ENCODE measurements at places on chromosomes 12 and 14. TPM values are rescaled to one million over a fixed set of nuclear protein-coding genes. Genes with fewer than 3 reads are reported as not detected.

Gene GSC
- not detected for total RNA-seq

Gene LRRK2
- 22.7 TPM for total RNA-seq

Gene HVCN1
- total RNA-seq, result 7.9 TPM

Gene RIPK3
- total RNA-seq, result 3.1 TPM

GRCh38 chr14:87877877-87878276 is 115.1 kb downstream of the GALC start:
- no peak for ATAC-seq

DNA sequence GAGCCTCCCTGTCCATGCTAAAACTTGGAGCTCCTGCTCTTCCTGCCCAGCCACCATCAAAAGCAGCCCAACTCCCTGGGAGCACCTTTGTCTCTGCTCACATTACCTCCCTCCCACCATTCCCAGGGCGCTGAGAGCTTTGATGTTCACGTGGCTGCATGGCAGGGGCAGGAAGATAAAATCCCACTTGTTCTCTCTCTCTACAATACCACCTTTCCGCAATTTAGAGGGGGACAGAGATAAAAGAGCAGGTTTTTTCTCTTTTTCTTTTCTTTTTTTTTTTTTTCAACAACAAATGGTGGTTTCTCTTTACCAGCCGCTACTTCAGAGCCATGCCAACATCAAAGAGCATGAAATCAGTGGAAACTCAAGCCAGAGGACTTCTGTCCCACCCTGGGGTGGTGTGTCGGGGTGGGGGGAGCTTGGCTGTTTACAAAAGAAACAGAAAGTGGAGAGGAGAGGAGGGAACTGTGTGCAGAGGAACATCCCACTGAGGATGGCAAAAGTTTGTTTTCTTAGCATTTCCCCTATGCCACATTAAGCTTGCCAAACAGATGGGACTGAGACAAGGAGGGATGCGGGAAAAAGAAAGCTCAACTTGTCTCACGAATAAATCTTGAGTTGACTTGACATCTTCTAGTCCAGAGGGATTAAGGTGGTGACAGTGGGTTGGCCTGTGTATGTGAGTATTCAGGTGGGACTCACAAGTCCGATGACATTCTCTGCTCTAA is 103.7 kb upstream of the NUDT4 start:
- ATAC-seq, result no peak

GRCh38 chr12:29644536-29645162 is 139.1 kb downstream of the TMTC1 start:
- no peak for ATAC-seq

DNA sequence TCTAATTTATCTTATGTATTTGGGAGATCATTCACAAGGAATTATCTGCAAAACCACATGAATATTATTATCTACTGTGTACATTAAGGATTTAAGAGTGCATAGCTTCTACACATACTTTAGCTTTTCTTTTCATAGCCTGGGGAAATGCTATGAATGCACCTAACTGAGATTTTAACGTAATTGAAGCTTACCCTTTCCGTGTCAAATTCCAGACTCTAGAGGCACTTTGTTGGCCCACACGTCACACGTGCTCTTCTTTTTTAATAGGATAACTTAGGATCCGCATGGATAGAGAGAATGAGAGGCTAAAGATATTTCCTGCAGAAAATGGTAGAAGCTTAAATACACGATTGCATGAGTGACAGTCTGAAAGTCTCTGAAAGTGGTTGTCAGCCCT is 481.1 kb downstream of the PCNX1 start:
- no peak for ATAC-seq

GRCh38 chr14:23831596-23831995 is 122.0 kb upstream of the DHRS4 start:
- ATAC-seq, result no peak

- ATAC-seq, result no peak
Measured at GRCh38 chr14:35866595-35867279, 40.6 kb downstream of the BRMS1L start.

GRCh38 chr12:117273091-117273490 is 82.8 kb upstream of the FBXO21 start:
- no peak for ATAC-seq

GRCh38 chr12:21771311-21771710 is 3.2 kb downstream of the KCNJ8 start:
- no peak for ATAC-seq

Measured in gastroesophageal sphincter (tissue), 4 donors.